ENCODE measurements at places on chromosomes 6 and 20.

GRCh38 chr6:155670655-155671054 lies 215.0 kb upstream of the NOX3 start:
- DNase-seq: no peak

DNA sequence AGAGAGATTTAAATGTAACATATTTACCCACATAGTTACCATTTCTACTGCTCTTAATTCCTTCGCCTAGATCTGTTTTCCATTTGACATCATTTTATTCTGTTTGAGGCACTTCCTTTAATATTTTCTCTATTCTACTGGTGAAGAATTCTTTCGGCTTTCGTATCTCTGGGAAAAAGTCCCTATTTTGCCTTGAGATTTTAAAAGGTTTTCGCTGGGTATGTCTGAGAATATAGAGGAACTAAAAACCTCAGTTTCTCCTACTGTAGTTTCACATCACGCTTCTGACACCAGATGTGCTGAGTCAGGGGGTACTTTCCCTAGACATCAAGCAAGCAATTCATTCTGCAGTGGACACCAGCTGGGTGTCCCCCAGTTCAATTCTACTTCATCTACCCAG lies 61.7 kb downstream of the E2F3 start:
- no peak for DNase-seq

DNA sequence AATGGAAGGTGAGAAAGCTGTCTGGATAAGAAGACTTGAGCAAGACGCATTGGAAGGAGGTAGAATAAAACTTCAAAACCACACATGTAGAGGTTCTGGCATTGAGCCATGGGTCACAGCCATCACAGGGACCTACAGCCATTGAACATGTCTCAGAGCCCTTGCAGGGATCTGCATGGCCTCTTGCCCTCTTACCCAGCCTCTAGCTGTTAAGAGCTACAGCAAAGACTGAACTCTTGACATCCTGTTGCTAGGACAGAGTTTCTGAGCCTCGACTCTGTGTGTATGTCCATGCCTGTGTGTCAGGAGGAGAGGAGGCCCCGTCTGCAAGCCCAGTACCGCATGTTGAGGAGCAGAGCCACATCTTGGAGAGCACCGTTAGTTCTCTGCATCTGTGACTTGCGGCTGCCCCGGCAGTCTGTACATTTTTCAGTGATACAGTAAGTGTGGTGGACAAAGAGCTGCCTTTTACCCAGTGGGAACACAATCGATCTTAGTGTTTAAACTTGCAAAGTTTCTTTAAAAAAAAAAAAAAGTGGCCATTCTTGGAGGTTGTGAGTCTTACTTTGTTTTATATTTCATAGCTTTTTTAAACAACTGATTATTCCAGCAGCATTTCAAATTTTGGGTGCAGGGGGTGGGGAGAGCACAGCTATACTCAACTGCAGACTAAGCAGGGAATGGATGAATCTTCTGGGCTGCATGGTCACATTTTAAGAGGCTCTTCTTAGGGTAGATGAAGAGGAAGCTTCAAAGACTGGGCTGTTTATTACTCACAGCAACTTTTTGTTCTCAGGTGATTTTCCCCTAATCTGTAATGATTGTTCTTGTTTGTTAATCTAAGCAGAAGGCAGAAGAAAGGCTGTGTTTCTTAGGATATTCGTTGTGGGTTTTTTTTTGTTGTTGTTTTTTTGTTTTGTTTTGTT lies 88.5 kb downstream of the TBC1D7 start:
- DNase-seq: no peak

DNA sequence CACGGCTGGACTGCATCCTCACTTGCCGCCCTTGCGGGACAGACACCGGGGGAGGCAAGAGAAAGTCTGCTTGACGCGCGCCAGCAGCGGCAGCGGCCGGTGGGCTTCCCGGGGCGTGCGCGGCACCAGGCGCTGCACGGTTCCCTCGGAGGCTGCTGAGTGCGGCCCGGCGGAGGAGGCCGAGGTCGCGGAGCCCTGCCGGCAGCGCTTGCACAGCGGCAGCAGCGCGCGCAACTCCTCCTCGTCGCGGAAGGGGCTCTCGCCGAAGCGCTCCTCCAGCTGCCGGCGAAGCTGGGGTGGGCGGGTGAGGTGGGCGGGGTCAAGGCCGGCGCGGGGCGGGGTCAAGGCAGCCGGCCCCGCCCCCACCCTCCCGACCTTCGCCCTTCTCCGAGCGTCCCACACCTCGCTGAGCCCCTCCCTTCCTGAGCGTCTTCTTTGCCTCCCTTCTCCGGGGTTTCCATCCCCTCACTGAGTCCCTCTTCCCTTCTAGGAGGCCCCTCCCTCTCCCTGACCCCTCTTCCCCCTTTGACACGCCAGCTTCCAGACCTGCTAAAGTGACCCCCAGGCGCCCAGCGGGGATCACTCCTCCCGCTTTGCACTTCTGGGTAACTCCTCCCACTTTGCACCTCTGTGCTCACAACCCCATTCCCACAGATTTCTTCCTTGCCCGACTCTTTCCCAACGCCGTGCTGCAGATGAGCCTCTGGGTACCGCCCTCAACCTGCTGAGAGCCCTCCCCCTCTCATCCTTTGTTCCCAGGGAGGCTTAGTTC lies 8.8 kb downstream of the DUSP15 start:
- DNase-seq: peak; percentile 99

DNA sequence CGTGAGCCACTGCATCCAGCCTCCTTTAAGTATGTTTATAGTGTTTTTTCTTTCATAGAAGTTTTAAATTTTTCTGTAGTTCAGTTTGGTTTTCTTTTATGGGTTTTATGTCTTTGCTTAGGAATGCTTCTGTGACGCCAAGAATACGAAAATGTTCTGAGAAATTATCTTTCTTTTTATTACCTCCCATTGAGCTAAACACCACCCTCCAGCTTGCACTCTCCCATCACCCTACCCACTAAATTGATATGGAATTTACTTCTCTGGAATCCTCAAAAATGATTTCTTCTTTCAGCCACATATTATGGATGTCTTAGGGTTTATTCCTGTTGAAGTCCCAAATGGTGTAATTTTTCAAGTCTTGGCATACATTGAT lies 38.1 kb downstream of the JARID2 start:
- DNase-seq: no peak

GRCh38 chr6:97187951-97188350 lies 95.1 kb downstream of the MMS22L start:
- DNase-seq: peak; percentile 2

DNA sequence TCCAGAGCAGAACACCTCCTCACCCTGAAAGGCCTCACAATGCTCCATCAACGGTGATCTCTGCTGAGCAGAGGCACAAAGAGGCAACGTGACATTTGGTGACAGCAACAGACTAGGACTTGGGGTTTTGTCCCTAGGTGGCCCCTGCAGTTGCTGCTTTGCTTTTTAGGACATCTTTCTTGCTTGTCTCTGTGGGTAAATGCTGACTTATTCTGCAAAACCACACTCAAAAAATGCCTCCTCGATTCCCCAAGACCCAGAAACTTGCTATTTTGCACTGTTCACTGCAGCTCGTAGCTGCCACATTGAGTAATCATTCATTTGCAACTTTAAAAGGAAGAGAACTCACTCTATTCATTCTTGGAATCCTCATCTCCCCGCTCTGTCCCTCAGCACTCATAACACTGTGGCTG lies 209.9 kb downstream of the LY86 start:
- DNase-seq: no peak

DNA sequence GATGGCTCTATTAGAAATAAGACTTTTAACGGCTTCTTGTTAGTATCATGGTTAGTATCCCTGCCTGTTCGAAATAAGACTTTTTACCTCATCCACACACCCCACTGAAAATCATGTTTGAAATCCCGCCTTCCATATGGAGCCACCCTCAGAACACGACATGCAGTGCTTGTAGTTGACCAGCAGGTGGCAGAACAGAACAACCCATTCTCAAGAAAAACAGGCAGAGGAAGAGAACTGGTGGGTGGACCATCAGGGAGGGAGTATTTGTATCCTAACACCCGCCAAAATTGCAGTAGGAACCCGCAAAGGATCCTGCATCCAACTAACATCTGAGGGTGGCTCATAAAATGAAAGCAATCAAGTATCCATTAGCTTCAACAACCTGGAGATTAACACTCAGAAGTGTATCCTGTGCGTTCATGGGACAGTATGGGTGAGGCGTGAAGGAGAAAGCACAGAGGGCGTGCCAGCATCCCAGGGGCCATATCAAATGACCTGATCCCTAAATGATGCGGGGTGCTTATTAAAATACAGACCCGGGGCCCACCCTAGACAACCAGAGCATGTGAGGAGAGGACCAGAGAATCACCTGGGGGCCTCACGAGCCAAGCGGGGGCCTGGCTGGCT lies 89.6 kb upstream of the NHSL1 start:
- peak; percentile 68 for DNase-seq

GRCh38 chr20:25675161-25675560 lies 21.5 kb downstream of the ZNF337 start:
- no peak for DNase-seq

GRCh38 chr6:150070236-150070818 lies 1.4 kb upstream of the ULBP3 start:
- no peak for DNase-seq

- no peak for DNase-seq
These were observed 2.9 kb downstream of the TREM1 start for GRCh38 chr6:41283600-41283999.

GRCh38 chr6:83615025-83615999 lies 93.6 kb downstream of the SNAP91 start:
- DNase-seq: peak; percentile 28

DNA sequence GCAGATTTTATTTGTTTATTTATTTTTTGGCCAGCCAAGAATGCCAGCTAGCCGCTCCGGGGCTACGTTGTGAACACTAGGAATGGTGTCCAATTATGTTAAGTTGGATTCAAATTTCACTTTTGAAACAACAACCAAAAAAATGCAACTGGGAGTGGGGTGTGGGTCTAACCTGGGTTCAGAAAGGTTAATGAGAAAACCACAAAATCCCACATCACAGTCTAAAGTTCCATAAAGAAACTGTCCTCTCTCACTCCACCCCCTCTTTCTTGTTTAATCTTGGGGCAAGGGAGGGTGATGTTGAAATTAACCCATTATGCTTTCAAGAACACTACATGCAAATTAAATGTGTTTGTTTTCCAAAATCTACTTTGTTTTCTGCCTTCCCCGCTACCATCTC lies 77.2 kb downstream of the LINC00237 start:
- no peak for DNase-seq

DNA sequence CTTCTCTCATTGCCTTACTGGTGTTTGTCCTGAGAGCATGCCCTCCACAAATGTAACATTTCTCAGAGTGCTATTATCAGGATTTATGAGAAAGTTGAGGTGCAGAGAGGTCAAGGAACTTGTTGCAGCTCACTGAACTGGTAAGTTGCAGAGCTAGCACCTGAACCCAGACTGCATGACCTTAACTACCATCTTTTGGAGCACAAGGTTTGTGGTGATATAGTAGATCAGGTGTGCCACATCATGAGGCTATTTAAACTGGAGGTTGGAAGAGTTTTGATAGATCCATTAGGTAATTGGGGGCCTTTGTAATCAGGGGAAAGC lies 112.0 kb upstream of the CITED2 start:
- DNase-seq: no peak
